ENCODE measurements at places on chromosomes 13 and 19.
A peak's percentile ranks its signal among the peaks of the same experiment; 100 is the strongest.

DNA sequence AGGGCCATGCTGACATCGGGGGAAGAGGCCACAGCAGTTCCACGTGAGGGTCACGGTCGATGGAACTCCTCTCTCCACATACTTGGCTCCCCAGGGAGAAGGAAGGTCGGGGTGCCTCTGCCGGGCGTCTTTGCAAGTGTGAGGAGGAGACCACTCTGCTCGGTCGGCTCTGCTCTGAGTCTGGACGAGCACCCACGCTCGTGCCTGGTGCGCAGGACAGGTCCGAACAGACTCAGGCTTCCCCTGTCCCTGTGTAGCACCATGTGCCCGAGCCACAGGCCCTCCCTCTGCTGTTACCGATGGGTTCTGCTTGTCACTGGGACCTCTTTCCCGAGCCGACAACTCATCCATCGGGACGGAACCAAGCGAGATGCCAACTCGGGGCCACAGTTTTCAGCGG lies 35.1 kb downstream of the TMEM255B start:
- no peak for DNase-seq

DNA sequence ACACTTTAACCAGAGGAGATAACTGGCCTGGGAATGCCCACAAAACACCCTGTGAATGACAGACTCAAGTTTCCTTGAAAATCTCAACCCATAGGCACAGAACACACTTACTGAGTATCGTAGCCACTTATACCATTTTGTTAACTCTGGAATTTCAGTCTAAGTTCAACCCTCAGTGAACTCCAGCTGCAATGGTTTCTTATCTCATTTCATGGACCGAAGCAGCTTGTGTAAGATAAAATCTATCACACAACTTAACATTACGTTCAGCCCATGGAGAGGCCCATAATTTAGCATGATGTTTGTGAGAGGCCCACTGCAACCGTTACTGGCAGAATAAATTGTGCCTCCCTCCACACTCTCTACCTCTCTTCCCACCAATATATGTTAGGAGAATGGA lies 323.0 kb downstream of the DNAJC15 start:
- no peak for DNase-seq

DNA sequence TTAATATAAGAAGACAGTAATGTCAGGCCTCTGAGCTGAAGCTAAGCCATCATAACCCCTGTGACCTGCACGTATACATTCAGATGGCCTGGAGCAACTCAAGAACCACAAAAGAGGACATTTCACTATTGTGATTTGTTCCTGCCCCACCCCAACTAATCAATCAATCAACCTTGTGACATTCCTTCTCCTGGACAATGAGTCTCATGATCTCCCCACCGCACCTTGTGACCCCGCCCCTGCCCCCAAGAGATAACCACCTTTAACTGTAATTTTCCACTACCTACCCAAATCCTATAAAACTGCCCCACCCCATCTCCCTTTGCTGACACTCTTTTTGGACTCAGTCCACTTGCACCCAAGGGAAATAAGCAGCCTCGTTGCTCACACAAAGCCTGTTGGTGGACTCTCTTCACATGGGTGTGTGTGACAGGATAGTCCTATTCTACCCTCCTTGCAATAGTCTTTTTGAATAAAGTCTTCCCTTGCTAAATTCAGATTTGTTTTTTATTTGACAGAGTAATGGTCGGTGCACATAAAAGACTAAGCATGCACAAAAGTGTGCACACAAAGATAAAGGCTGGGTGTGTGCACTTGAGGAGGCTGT lies 14.0 kb downstream of the CD70 start:
- DNase-seq, result no peak

- DNase-seq, result no peak
These were observed 25.3 kb downstream of the RNASEH2B start for GRCh38 chr13:50934735-50935435.

- DNase-seq, result no peak
These were observed 819.9 kb downstream of the OLFM4 start for GRCh38 chr13:53848366-53848961.

GRCh38 chr13:81318231-81319019 lies 977.5 kb upstream of the SPRY2 start:
- DNase-seq, result no peak

- DNase-seq, result no peak
These were observed 631.3 kb downstream of the DIAPH3 start for GRCh38 chr13:59532405-59532804.

DNA sequence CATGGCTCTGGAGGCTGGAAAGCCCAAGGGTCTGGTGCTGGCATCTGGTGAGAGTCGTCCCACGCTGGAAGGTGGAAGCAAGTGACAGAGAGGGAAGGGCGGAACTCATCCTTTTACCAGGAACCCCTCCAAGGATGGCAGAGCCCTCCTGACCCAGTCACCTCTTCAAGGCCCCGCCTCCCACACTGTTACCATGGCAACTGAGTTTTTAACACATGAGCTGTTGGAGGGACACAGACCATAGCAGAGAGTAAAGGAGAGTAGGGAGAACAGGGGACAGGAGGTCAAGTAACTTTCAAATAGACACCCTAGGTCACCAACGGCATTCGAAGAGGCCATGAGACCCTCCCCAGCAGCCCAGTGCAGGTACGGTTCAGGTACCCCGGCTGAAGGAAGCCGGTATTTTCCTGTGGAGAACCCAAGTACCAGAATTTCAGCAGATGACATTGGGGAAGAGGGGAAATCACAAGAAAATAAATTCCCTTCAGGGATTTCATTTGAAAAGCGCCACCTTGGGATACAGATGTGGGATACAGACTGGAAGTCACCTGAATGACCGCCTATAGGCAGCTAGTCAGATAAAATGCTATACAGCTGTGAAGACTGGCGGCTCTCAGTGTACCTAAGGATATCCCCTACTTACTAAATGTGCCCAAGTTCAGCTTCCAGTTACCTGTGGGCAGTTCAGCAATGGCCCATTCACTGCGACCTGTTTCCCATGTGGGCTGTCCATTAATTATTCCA lies 8.0 kb downstream of the IL17D start:
- DNase-seq, result no peak

- no peak for DNase-seq
These were observed 189.0 kb downstream of the LMO7 start for GRCh38 chr13:75825161-75825560.

- no peak for DNase-seq
These were observed 18.4 kb downstream of the LTBP4 start for GRCh38 chr19:40619333-40620160.

DNA sequence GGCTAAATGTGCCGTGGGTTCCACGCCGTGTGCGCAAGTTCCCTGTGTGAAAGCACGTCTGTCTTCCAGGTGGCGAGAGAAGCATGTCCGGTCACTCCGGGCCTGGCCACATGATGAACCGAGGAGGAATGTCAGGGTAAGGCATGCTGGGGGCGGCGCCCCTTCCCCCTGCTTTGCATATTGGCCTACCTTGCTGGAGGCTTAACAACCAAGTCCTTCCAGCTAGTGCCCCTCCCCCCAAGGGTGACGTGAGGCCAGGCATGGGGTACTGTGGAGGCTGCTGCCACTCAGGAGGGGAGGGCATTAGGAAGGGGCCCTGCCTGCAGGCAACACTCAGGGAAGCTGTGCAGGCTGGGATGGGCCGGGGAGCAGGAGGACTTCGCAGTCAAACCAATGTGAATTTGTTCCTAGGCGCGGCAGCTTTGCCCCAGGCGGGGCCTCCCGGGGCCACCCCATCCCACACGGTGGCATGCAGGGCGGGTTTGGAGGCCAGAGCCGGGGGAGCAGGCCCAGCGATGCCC lies 12.5 kb downstream of the MICOS13 start:
- no peak for DNase-seq

DNA sequence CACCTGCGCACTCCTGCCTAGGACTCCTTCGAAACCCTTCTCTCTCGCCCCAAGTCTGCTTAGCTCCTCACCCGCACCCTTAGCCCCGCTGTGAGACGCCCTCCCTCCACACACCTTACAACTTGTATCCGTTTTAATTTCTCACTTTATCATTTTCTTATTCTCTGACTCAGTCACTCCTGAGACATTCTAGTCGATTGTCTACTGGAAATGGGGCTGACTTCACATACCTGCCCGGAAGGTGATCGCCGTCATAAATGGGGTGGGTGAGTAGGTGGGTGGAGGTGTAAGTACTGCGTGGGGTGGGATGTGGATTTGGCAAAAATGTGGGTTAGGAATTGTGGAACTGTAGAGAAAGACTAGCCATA lies 714 bp downstream of the NDFIP2 start:
- peak; percentile 49 for DNase-seq

GRCh38 chr19:41957838-41958366 lies 1.2 kb downstream of the RABAC1 start:
- no peak for DNase-seq

DNA sequence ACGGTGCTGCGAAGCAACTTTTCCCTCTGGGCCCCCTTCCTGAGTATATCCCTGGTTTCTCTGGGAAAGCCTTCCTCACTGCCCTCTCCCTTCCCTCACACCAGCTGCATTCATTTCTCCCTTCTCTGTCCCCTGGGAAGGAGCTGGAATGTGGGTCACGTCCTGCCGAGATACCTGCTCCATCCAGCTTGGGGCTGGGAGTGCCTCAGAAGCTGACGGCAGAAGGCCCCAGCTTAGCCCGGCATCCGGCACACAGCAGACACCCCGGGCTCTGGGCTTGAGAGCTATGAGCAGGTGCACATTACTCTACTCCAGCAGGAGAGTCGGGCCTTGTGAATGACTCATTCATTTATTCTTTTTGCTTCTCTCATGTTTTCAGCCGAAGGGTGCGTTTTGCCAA lies 170.6 kb downstream of the TEX29 start:
- no peak for DNase-seq

Measured in stimulated activated CD4-positive, alpha-beta T cell treated with anti-CD3 and anti-CD28 coated beads, Interleukin-15, amount 100 ng/mL, for 1 hour (primary cell).